Uterus (tissue), 4 donors: ENCODE measurements at places on chromosomes 7 and 10.

DNA sequence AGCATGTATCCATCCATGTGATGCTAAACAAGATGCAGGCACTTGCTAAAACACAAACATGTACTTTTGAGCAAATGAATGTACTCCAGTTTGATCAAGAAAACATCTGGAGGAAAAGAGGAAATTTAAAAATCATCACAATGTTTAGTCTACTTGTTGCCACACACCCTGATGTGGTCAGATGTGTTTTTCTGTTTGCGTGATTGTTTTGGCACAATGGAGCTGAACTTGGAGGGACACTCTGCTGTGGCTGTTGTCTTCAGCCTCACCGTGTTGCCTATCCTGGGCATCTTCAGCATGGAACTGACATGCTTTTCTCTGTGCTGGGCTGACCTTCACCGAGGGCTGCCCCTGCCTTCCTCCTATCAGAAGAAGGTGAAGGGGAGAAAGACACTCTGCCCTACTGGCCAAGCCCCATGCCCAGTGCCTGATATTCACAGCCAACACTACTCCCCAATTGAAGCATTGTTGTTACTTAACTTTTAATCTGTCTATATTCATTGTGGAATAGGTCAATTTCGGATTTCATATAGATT, 268.3 kb upstream of the IGFBP3 start:
- H3K36me3 ChIP-seq = no peaks in the 10 kb centered on the region
- no peak overlapping the region for H3K4me3 ChIP-seq
- no peak for DNase-seq
- no peaks in the 10 kb centered on the region for H3K27me3 ChIP-seq
- H3K4me1 ChIP-seq = no peaks in the 10 kb centered on the region

DNA sequence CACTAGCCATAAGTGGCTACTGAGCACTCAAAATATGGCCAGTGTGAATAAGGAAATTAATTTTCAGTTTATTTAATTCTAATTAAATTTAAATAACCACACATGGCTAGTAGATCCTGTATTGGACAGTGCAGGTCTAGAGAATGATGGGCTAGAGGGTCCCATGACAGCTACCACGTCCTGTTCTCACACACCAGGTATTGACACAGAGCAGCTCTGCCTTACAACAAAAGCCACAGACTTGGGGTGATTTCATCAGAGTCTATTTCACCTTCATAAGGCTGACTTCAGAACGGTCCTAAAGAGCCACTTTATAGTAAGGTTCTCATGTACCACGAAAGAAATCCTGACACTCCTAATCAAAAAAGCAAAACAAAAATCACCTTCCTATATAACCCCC, 111.3 kb downstream of the UBE2H start:
- H3K4me1 ChIP-seq = peaks cover 9% of the 10 kb centered on the region
- H3K4me3 ChIP-seq = no peak overlapping the region
- no peaks in the 10 kb centered on the region for H3K36me3 ChIP-seq
- no peak overlapping the region for H3K27ac ChIP-seq
- no peak for DNase-seq

DNA sequence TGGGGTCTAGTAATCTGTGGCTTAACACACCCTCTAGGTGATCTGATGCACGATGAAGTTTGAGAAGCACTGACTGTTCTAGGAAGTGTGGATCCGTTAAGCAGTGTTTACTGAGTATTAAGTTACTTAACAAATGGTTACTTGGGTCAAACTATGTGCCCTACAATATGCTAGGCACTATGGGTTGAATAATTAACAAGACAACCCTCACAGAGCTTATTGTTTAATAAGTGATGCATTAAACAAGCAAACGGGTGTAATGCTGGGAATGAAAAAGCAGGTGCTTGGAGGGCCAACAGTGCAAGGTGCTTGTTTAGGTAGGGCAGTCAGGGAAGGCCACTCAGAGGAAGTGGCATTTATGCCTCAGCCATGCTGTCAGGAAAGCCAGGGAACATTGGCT, 378.0 kb upstream of the PODXL start:
- no peaks in the 10 kb centered on the region for H3K36me3 ChIP-seq
- no peak for DNase-seq
- no peaks in the 10 kb centered on the region for H3K27me3 ChIP-seq
- no peaks in the 10 kb centered on the region for H3K4me1 ChIP-seq

- DNase-seq = no peak
- H3K4me3 ChIP-seq = no peak overlapping the region
- H3K4me1 ChIP-seq = no peaks in the 10 kb centered on the region
- H3K27ac ChIP-seq = no peak overlapping the region
Measured at GRCh38 chr10:114691442-114691941, 33.4 kb upstream of the ABLIM1 start.

GRCh38 chr10:108753326-108753725, 1170.0 kb downstream of the XPNPEP1 start:
- H3K27ac ChIP-seq = no peak overlapping the region
- H3K27me3 ChIP-seq = no peaks in the 10 kb centered on the region
- no peak overlapping the region for H3K4me3 ChIP-seq

GRCh38 chr7:129741743-129742213, 130.3 kb downstream of the NRF1 start:
- H3K4me1 ChIP-seq = no peaks in the 10 kb centered on the region
- no peak overlapping the region for H3K4me3 ChIP-seq
- H3K27me3 ChIP-seq = no peaks in the 10 kb centered on the region
- H3K27ac ChIP-seq = no peak overlapping the region
- DNase-seq = no peak

GRCh38 chr7:27897001-27897400, 157.0 kb downstream of the TAX1BP1 start:
- H3K27me3 ChIP-seq = no peaks in the 10 kb centered on the region
- H3K36me3 ChIP-seq = no peaks in the 10 kb centered on the region

GRCh38 chr7:150801946-150802771, 1.6 kb downstream of the TMEM176A start:
- no peak overlapping the region for H3K4me3 ChIP-seq
- DNase-seq = no peak
- H3K4me1 ChIP-seq = no peaks in the 10 kb centered on the region
- H3K27me3 ChIP-seq = peaks cover 6% of the 10 kb centered on the region
- no peaks in the 10 kb centered on the region for H3K36me3 ChIP-seq
- H3K27ac ChIP-seq = no peak overlapping the region

DNA sequence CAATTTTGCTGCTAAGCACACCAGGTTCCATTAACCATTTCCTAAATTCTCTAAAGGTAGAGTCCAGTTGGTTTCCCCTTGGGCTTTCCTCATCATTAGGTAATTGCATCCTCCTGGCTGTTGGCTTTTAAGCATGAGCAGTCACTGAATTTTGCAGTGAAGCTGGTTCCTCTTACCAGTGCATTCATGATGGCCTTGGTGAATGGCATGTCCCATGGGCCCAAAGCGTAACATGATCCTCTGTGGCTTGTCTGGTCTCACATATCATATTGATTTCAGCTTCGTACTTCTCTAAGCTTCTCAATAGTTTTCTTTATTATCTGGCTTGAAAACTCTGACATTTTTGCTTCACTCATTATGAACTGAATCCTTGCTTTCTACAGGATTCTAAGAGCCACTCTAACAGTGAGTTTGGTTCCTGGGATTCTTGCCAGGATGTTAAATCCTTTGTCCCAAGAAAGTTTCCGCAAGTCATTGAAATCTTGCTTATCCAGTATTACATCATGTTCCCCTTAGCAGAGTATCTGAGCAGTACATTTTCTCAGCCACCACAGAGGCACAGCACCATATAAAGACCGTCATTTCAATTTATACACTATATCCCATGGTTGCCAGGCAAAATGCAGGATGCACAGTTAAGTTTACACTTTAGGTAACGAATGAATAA, 134.2 kb downstream of the PTN start:
- no peak overlapping the region for H3K4me3 ChIP-seq
- no peak overlapping the region for H3K27ac ChIP-seq
- H3K27me3 ChIP-seq = no peaks in the 10 kb centered on the region
- H3K4me1 ChIP-seq = no peaks in the 10 kb centered on the region
- no peak for DNase-seq

GRCh38 chr10:71217266-71218045, 5.1 kb downstream of the UNC5B start:
- H3K36me3 ChIP-seq = no peaks in the 10 kb centered on the region
- peak overlapping the region; percentile 51 for H3K4me3 ChIP-seq
- no peaks in the 10 kb centered on the region for H3K4me1 ChIP-seq
- DNase-seq = peak; percentile 59
- H3K27ac ChIP-seq = peak overlapping the region; percentile 76

GRCh38 chr7:42991913-42992591, 59.9 kb downstream of the MRPL32 start:
- H3K27ac ChIP-seq = no peak overlapping the region
- no peaks in the 10 kb centered on the region for H3K36me3 ChIP-seq
- no peak for DNase-seq
- H3K4me1 ChIP-seq = no peaks in the 10 kb centered on the region

- no peak overlapping the region for H3K27ac ChIP-seq
- no peak for DNase-seq
- no peak overlapping the region for H3K4me3 ChIP-seq
- H3K36me3 ChIP-seq = no peaks in the 10 kb centered on the region
- H3K27me3 ChIP-seq = no peaks in the 10 kb centered on the region
- no peaks in the 10 kb centered on the region for H3K4me1 ChIP-seq
Measured at GRCh38 chr7:114598946-114599345, 184.3 kb downstream of the FOXP2 start.

DNA sequence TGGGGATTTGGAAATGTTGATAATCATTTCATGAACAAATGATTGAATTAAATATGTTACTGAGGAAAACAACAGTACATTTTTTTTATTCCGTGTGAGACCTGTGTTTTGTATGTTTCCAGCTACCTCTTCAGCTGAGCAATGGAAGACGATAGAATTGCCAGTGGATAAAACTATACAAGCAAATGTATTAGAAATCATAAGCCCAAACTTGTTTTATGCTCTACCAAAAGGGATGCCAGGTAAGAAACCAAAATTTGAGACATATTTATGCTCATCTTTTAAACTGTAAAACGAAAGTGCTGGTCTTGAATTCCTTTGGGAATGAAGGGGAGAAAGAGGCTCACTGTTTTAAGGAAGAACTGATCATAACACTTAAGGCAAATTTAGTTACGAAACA, 17.8 kb upstream of the VWA2 start:
- H3K4me3 ChIP-seq = no peak overlapping the region
- no peak overlapping the region for H3K27ac ChIP-seq
- DNase-seq = no peak
- H3K4me1 ChIP-seq = no peaks in the 10 kb centered on the region
- no peaks in the 10 kb centered on the region for H3K36me3 ChIP-seq
